ENCODE measurements at places on chromosomes 6 and 20.

- DNase-seq: no peak
These were observed 6.4 kb downstream of the SERAC1 start for GRCh38 chr6:158161566-158162254.

DNA sequence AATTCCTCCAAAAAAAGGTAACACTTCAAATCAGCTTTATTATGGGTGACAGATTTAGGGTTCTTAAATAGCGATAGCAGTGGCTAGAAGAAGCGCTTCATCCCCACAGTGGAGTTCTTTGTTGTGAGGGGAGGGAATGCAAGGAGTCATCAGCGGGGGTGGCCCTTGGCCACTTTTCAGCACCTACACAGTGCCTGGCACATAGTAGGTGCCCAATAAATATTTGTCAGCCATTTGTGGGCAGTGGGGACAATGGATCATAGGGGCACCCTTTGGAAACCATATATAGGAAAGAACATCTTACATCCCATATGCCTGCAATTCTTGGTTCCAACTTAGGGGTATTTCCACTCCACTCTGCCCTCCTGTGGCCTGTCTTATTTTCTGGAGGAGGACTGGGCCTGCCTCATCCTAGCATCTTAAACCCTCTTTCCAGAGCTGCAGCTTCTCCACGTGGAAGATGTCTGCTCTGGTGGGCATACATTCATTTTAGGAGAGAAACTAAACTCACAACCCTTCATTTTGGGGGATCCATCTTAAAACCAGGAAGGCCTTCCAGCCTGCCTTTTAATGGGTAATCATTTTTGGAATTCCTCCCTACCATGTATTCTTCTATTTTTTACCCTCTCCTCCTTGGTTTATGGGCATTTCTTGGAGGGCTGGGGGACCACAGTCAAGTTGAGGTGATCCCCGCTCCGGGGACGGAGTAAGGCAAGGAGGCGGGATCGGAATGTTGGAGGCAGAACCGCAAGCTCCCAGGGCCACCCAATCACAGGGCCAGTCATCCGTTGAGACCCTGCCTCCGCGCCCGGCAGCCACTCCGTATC, 2.6 kb upstream of the GPSM3 start:
- DNase-seq: no peak

GRCh38 chr6:4788953-4789584, 12.9 kb downstream of the CDYL start:
- DNase-seq: no peak

- no peak for DNase-seq
These were observed 50.2 kb downstream of the HDAC2 start for GRCh38 chr6:113920663-113921267.
